ENCODE measurements at places on chromosomes 5 and 9.

GRCh38 chr9:134455934-134456755, 129.9 kb downstream of the RXRA start:
- peak; percentile 77 for DNase-seq

- DNase-seq: peak; percentile 27
Observed at GRCh38 chr5:142014911-142015584, 2.2 kb upstream of the GNPDA1 start.

- peak; percentile 30 for DNase-seq
Observed at GRCh38 chr9:133130685-133131244, 9.7 kb upstream of the RALGDS start.

DNA sequence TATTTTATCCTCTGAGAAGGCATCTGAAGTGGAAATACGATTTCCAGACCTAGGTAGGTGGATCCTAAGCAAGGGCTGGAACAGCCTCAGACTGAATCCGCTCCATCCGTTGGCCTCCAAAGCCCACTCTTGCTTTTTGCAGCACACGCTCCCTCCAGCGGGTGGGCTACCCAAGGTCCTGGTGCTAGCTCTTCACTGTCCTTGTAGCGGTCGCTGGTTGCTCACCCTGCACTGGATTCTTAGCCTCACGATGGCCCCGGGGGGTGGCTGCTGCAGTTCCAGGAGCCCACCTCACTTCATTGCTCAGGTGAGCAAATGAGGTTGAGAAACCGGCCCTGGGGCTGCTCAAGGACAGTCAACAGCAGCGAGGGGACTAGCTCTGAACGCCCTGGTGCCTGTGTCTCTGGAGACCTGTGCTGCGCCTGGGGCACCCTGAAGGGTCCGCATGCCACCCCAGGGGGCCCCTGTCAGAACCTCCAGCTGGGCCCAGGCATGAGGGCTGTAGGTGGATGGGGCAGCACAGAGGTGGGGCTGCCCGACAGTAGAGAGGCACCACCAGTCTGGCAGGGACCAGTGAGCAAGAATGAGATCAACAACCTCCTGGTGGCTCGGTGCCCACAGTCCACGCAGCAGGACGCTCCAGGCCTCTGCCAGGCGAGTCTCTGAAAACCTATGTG, 4.3 kb downstream of the MGAT4B start:
- no peak for DNase-seq

DNA sequence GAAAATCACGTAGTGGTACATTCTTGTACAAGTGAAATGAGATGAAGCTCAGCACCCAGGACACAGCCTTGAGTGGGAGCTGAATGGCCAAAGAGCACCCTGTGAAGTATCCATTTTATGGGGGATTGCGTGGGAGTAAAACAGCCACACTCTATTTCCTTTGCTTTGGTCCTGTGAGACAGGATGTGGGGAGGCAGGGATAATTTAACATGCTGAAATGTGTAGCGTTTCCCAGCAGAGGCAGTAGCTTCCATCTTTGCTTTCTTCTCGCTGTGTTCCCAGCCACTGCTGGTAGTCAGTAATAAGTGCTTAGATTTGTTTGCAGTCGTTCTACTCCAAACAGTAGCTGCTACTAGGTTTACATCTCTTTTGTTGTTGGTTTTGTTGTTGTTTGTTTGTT, 4.4 kb downstream of the IL31RA start:
- DNase-seq: no peak

- DNase-seq: no peak
Observed at GRCh38 chr9:132645711-132646110, 24.1 kb downstream of the DDX31 start.

DNA sequence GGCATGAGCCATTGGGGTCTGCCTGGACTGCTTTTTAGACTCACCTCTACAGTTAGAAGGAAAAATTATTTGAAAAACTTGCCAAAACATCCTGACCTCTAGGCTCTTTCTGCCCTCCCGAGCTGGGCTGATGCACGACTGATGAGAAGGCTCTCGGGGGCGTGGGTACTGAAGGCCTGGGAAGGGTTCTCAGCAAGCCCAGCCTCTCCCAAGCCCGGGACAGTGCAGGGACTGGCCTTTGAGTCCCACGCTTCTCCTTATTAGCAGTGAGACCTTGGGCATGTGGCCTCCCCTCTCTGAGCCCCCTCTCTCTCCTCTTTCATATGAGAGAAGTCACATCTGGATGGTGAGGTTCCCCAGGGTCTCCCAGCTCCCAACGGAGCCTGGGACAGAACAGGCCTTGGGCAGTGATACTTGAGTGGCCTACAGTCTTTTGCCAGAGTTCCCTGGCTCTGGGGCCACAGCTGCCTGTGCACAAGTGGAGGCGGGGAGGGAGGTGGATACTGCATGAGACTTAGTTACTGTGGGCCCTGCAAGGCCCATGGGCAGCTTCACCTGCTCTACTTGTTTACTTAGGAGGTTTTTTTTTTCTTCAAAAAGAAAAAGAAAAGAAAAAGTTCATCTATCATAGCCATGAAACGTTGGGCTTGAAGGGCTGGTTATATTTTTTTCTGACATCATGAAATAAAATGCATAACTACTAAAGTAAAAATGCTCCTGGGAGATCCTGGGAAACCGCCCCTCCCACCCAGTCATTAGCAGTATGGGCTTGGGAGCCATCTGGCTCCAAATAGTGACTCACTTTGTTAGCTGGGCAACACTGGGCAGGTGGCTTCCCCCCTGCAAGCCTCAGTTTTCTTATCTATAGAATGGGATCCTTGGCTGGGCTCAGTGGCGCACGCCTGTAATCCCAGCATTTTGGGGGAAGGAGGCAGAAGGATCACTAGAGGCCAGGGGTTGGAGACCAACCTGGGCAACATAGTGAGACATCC, 139.4 kb downstream of the GAPVD1 start:
- no peak for DNase-seq

- DNase-seq: peak; percentile 26
Observed at GRCh38 chr5:43041110-43041668, 1.1 kb upstream of the ANXA2R start.

- no peak for DNase-seq
Observed at GRCh38 chr9:84002344-84002743, 21.7 kb downstream of the RMI1 start.

DNA sequence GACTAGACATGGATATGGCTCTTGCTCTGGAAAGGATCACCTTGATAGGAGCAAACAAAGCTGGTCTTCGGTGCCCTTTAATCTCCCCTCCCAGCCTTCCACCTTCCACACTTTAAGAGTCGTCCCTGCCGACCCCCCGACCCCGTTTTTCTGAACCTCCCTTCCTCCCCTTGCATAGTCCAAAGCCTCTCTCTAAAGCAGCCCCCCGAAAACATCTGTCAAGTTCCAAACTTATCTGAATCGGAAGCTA, 423 bp upstream of the NUP214 start:
- DNase-seq: no peak

DNA sequence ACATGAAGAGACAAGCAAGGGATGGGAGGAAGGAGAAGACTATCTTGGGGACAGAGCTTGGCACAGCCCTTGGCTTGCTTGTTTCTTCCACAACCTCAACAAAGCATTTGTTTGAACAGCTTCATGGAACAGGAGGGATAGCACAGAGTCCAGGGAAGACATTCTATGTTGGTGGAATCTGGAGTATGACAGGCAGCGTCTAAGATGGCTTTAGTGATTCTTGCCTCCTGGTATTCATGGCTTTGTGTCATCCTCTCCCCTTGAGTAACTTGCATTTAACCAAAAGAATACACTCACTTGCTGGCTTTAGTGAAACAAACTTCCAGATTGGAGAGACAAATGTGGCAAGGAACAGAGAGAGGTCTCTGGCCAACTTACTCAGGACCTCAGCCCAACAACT, 30.8 kb upstream of the RECK start:
- DNase-seq: no peak

- DNase-seq: no peak
Observed at GRCh38 chr5:135075621-135076020, 41.6 kb upstream of the PITX1 start.

DNA sequence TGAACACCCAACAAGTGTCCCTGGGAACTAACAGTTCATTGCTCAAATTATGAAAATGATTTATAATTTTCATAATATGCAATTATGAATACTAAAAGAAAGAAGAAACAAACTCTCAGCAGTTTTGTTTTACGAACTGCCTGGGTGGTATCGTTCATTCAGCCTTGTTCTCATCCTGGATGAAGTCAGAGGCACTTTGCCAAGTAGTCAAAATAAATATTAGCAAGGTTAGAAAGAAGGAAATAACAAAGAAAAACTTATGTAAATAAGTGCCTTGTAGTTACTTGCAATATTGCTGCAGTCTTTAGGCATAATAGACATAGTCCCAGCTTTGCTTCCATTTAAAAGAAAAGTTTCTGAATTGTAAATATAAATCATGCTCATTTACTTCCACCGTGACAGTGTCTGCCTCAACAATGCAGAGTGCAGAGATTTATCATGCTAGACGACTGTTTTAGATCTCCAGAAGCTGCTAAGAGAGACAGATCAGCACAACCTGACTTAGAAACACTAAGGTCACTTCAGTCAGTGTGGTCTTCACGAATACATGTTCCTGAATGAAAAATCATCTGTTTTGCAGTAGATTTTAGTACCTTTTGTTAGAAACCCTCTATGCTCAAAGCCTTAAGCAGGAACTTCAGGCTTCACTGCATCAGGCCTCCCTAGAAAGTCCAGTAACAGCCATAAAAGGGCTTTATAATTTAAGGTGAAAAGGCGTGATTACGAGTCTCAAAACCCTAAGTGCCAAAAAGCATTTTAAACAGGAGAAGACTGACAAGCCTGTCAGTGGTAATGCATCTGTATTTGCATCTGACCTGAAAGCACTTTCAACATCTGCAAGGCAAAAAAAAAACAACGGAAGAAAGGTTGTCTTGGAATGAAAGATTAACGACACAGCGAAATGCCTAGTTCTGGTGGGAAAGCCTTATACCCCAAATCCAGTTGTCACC, 92.1 kb downstream of the TMEM167A start:
- no peak for DNase-seq

DNA sequence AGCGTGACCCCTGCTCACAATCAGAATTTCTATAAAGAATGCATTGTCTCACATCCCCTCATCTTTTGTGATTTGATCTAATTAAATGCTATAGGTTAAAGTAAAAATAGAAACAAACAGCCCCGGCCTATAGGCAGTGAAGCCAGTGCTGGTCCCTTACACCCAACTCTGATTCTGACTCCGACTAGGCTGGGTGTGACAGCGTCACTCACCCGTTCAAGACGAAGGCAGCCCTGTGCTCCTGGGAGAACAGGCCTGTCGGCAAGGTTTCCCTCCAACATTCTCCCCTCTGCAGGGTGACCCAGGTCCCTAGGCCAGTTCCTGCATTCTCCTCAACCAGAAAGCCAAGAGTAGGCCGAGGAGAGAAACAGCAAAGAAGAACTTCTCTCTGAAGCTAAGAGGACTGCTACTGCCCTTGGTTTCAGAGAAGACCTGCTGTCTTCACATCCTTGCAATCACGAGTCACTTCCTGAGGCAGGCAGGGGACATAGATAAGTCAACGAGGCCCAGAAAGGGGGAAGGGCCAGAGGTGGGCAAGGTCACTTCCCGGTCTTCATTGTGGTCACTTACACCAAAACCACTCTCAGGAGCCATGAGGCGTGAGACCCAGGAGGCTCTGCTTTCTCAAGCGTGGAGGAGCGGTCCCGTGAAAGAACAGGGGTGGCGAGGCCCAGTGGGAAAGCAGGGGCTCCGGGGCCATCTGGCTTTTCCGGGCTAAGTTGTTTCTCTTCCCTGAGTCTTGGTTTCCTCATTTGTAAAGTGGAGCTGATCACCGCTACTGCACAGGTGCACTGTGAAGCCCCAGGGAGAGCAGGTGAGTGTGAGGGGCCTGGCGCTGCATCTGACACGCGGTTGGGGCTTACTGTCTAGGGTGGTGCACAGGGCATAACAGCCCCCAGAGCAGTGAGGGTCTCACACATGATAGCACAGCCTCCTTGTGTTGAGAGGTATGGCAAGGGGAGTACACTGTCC, 200.8 kb downstream of the CRB2 start:
- DNase-seq: no peak

DNA sequence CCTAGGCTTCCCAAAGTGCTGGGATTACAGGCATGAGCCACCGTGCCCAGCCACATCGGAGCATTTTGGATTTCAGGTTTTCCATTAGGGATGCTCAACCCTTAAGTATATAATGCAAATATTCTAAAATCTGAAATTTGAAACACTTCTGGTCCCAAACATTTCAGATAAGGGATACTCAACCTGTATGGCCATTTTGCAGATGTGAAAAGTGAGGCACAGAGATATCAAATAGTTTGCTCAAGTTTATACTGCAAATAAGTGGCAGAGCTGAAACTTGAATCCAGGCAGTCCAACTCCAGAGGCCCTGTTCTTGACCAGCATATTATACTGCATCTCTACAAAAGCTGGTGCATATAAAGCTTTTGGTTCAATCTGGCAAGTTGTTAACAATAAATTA, 2.4 kb downstream of the WDR31 start:
- no peak for DNase-seq

DNA sequence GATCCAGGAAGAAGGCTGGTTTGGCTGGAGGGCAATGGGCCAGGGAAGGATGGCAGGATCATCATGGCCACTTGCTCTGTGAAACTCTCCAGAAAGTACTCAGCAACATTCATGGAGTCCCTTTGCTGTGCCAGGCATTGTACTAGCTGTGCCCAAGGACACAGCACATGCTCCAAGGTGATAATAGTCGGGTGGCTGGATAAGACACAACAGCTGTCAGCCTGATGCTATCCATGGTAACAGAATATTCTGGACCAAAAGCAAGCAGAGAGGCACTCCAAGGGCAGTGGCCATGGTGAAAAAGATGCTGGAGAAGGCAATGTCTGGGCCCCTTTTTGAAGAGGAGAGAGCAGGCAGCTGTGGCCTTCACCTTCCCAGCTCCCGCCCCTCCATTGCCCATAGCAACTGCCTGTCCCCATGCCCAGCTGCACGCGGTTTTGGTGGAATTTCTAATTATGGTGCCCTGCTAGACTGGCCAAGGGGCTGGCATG, 113.8 kb upstream of the CPEB4 start:
- DNase-seq: no peak

DNA sequence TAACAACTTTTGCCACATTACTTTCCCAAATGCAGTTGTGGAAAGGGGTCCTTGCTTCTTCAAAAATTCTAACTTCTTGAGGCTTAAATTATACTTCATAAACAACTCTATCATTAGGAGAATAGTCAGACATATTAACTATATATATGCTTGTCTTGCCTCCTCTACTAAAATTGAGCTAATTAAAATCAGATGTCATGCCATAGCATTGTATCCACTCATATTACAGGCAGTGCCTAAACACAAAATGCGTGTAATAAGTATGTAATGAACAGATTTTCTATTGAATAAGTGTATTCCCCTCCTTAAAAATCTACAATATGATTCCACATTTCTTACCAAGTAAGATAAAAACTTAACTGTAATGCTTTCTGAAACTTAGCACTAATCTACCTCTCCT, 204.5 kb downstream of the PLK2 start:
- no peak for DNase-seq
